ENCODE measurements at places on chromosomes 2 and 18.

DNA sequence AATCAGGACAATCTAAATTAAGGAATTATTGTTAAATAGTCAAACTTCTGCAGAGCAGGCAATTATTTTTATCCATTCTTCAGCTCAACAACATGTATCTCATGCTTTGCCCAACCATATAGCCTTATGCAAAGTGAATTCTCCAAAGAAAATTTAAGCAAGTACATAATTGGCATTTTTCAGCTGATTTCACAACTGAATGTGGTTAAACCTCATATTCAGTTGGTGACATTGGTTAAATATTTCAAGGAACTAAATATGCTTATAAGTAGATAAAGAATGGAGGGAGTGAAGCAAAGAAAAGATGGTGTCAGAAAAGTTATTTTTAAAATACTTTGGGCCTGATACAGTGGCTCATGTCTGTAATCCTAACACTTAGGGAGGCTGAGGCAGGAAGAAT, 816.2 kb downstream of the NRXN1 start:
- DNase-seq = no peak

- no peak for DNase-seq
Measured at GRCh38 chr2:212535996-212536816, 2.4 kb downstream of the ERBB4 start.

- no peak for DNase-seq
Measured at GRCh38 chr2:135840601-135841000, 3.6 kb upstream of the LCT start.

GRCh38 chr2:132627536-132627935, 42.5 kb downstream of the LYPD1 start:
- DNase-seq = no peak

DNA sequence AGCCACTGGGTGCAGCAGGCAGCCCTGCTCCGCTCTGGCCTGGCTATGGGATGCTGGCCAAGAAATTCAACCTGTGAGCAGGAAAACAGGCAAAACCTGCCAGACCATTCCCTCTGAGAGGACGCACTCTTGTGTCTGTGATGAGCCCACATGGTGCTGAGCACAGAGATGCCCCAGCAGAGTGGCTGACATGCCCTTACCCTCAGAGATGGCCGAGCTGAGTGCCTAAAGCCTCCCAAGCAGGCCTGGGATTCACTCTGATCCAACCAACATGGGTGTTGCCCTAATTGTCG, 34.3 kb upstream of the TAF1B start:
- DNase-seq = no peak

GRCh38 chr2:232316461-232317330, 61.9 kb upstream of the ALPP start:
- no peak for DNase-seq

DNA sequence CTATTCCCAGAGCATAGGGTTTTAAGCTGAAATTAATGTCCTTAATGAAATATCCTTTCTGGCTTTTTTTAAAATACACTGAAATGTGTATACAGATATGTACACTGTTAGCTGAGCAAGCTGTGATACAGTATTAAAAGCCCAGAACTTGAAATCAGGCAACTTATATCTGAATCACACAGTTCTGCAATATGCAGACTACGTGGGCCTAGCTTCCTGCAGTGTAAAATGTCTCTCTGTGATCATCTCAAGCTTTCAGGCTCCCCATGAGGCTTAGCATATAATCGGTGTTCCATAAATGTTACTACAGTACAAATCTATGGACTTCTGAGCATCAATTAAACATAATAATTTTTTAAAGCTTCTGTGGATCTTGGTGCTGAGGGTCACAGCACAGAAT, 8.2 kb downstream of the FBXO15 start:
- no peak for DNase-seq

DNA sequence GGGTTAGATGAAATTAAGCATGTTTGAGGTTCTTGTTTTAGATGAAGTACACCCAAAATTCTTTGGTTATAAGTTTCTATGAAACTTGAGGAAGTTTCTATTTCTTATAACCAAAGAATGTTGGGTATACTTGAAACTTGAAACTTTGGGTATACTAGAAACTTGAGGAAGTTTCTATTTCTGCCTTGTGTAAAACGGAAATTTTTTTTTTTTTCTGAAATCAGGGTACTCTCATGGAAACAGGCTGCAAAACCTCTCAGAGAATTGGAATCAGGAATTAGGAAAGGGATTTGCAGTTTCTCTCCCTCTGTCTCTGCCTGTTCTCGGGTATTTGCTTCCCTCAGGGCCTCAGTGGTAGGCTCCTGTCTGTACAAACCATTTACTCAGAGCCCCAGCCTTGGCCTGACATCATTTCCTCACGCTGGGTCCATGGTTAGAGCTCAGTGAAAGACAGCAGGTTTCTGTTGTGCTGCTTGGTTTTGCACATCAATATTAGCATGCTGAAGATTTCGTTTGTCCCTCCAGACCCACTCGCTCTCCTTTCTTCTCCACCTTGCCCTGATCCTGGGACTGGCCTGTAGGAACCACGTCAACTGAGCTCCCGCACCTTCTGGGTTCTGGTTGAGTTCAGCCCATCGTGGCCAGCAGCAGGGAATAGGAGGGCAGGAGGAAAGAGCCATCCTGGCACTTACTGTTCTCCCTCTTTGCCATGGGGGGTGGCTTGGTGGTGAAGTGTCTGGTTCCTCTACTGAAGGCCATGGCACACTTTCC, 106.4 kb downstream of the POLR1A start:
- DNase-seq = no peak

GRCh38 chr18:23067236-23067635, 68.0 kb upstream of the CABLES1 start:
- no peak for DNase-seq

DNA sequence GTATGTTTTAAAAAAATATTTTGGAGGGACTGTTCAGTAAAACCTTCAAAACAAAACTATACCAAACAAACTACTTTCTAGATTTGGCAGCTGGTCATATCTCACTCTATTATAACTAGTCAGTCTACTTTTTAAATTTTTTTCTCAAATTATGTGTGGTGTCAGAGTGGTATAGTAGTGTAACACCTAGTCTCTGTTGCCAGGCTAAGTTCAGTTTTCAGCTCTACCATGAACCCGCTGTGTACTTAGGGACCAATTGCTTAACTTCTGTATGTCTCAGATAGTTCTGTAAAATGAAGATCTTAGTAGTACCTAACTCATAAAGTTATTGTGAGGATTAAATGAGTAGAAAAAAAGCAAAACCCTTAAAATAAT, 54.3 kb downstream of the GPD2 start:
- DNase-seq = no peak

DNA sequence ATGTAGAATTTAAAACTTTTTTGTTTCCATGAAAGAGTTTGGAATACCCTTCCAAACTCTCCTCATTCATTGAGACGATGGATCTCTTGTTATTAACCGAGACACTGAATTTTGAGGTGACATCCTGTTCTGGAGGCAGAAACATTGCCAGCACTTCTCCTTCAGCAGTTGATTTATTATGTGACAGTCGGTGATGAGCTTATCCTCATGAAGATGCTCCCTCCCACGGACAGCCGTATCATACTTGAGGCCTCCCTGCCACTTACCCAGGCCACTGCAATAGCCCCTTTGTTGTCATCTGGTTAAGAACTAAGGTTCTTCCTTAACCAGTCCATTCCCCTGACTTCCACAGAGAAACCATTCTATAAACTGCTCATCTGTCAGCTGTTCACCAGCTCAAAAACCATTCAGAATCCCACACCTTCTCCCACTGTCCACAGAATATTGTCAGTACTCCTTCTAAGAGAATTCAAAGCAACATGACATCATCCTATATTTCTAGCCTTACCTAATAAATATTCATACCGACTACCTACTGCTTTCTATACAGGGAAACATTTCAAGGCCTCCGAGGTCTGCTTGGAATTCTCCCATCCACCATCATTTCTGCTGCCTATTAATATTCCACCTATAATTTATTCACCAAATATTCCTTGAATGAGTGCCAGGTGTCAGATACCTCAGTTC, 139.0 kb upstream of the TRIB2 start:
- no peak for DNase-seq

DNA sequence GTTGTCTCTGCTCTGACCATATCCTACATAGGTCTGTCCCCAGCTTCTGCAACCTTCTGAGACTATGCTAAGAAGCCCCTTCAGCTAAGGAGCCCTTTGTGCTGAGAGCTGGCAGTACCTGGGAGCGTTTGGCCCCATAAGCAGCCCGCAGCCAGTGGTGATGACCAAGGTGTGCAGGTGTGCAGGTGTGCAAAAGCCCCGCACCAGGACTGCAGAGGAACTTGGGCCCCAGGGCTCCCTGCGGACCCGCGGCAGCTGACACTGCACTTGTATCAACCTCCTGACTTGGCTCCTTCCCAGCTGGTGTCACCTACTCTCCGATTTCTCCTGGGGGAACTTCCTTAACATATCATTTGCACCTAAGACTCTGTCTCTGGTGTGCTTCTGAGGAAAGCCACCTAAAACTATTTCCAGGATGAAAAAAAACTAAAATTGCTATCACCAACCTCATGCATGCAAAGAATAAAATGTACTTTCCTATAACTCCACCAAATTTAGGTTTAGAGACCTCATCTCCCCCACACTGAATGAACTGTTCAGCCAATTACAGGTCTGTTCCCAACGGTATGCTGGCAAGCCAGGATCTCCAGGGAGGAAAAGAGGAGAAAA, 16.1 kb upstream of the GNAL start:
- no peak for DNase-seq

- DNase-seq = no peak
Measured at GRCh38 chr2:34991508-34992274, 1363.9 kb upstream of the CRIM1 start.

DNA sequence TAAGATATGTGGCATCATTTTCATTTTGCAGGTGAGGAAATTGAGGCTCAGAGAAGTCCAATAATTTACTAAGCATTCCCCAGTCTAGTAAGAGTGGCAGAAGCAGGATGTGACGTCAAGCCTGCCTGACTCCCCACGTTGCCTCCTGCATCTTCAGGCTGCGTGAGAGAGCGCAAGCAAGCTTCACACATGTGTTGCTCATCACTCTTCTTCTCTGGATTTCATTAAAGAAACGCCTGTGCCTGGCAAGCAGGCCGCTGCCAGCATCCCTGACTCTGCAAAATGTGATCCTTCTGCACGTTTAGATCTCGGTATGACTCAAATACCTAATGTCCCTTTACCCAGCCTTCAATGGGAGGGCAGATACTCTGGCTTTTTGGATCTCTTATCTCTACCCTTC, 96.8 kb downstream of the PRKCE start:
- DNase-seq = no peak

- DNase-seq = no peak
Measured at GRCh38 chr2:236177604-236177966, 9.4 kb upstream of the GBX2 start.

DNA sequence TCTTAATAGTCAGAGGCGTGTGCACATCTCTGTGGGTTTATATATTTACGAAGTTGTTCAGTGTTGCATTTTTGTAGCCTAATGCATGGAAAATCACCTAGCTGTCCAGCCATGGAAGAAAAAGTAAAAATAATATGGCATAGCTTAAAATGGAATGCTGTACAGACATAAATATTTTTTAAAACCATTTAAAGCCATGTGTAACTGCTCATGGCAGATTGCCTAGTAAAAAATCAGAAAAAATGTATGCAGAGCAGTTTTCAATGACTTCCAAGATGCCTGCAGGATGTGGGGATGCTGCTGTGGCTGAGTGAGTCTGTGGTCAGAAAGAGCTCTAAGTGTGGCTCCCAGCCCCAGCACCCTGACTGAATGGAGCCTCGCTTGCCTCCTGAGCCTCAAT, 64.8 kb upstream of the ALKAL2 start:
- no peak for DNase-seq

GRCh38 chr2:231592636-231593145, at the start of gene TEX44:
Gene TEX44, plus strand, starts transcription at chr2:231592864. Its CDS starts 88 bp downstream, at chr2:231592952.
- no peak for DNase-seq

DNA sequence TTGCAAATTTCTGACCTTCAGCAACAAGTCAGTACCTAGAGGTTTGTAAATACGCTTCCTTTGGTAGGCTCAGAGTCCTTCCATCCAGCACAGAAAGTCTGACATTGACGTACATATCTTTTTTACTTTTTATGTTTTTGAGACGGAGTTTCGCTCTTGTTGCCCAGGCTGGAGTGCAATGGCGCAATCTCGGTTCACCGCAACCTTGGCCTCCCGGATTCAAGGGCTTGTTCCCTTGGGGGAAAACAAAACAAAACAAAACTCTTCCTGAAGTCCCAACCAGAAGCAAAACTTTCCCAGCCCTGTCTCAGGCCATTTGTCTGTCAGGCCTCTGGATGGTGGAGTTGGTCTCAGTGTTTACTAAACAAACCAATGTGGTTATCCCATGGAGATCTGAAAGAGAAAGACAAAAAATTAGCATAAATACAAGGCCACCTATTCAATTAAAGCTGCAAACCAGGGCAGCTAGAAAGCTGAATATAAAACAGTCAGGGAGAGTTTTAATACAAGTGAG, 29.6 kb upstream of the ATL2 start:
- no peak for DNase-seq

GRCh38 chr2:121955872-121956271, 200.4 kb downstream of the TSN start:
- DNase-seq = no peak

GRCh38 chr2:235945608-235946140, 222.5 kb downstream of the GBX2 start:
- DNase-seq = no peak

GRCh38 chr2:180184506-180184905, 177.4 kb upstream of the CWC22 start:
- DNase-seq = no peak

GRCh38 chr2:35410431-35411061, 945.0 kb upstream of the CRIM1 start:
- DNase-seq = no peak

GRCh38 chr2:68303033-68303901, 16.5 kb downstream of the CNRIP1 start:
- DNase-seq = no peak

DNA sequence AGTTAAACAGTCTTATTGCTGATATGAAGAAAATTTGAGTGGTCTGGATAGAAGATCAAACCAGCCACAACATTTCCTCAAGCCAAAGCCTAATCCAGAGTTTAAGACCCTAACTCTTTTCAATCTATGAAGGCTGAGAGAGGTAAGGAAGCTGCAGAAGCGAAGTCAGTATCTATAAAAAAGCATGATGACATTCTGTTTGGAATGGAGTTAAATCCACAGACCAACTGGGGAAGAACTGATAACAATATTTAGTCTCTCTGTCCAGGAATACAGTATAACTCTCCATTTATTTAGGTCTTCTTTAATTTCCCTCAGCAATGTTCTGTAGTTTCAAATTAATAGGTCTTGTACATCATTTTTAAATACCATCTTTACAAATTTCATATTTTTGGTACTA, 16.0 kb downstream of the PIGN start:
- no peak for DNase-seq

DNA sequence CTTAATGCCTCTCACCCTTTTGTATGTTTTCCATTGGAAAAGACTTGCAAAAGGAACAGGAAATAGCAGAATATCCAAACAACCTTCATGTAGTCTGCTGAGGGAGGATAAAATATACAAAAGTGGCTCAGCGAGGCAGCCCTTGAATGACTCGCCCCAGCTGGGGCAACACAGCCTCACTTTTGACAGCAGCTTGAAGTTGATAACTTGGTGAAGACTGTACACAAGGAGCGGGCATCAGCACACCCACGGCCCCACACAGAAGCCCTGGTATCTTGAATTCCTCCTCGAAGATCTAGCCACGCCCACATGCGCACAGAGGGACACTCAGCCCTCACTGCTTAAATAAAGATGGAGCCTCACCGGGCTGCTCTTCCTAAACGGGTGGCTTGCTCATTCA, 161.0 kb downstream of the IRS1 start:
- DNase-seq = no peak

- DNase-seq = no peak
Measured at GRCh38 chr2:136052369-136053362, 65.3 kb downstream of the CXCR4 start.

GRCh38 chr2:135620198-135620597, 88.9 kb downstream of the R3HDM1 start:
- DNase-seq = no peak

Data from T-helper 22 cell (primary cell).